T-helper 1 cell (primary cell): ENCODE measurements at places on chromosomes 6 and 20.

DNA sequence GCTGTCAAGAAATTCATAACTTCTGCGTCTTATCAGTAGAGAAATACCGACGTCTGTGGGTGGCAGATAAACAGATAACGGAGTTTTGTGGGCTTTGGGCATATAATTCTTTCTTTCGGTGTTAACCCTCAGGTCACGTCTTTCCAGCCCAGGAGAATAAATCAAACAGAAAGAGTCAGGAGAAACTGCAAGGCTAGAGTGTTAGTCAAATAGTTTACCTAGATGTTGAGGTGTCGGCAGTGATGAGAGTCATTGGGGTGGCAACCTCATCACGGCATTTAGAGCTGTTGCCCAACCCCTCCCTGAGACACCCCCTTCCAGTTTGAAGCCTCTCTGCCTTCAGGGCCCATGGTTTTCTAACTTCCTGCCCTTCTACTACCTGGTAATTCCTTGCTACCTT, 49.5 kb downstream of the ADTRP start:
- DNase-seq, result no peak

DNA sequence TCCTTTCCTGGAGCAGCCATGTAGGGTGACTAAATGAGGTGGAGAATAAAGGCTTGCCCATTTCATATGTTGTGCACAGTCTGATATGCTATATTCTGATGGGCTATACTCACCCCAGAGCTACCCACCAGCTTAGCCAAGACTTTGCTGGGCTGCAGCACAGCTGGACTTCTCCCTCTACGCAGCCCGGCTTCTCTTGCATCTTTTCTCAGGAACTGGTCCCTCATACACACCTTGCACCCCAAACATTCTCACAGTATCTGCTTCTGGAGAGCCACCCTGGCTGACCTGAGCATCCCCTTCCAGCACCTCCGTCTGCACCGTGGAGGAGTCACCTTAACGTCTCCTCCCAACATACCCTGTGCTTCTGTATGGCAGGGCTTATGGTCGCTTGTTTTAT, 150.8 kb upstream of the PMEPA1 start:
- no peak for DNase-seq

DNA sequence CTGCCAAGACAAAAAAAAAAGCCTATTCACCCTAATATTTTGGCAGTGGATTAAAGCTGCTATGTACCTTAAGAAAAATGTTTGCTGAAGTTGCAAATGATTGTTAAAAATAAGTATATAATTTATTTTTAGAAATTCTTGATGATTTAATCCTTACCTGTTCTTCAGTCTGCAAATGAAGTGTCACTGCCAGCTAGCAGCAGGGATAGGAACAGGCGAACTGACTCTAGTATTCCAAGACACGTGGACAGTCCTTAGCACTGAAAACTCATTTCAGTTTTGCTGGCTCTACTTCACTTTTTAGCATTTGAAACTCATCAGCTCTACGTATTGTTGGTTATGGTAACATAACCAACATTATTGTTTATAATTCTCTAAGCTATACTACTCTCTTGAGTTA, 204.4 kb upstream of the ID4 start:
- DNase-seq, result no peak

DNA sequence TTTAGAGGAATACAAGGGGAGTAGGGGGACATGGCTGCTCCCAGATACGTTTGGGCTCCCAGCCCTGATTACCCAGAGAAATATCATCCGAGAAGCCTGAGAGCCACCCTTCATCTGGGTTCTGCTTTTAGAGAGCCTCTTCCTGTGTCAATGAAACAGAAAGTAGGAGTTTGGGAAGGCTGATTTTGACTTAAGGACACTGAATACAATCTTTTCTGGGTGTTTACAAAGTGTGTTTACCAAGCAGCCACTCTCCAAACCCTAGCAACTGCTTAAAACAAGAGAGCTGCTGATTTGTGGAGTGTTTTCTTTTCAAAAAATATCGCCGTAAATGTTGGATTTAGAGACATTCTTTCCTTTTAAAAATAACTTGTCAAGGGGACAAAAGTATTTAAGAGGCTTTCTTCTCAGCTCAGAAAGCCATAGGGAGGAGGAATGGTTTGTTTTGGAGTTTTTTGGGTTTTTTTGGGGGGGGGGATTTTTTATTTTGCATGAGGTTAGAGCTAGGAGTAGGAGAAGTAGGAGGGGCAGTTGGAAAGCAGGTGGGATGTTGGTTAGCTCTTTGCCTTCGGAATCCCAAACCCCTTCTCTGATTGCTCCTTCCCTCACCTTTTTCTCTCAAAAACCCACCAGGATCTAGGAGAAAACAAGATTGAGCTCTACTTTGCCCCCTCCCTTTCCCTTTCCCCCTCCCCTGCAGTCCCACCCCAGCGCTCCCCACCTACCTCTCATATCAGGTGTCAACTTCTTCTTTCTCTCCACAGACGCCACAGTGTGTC, 12.4 kb downstream of the MAFB start:
- DNase-seq, result no peak

- DNase-seq, result no peak
Observed at GRCh38 chr6:43658161-43658560, 13.3 kb downstream of the RSPH9 start.

- no peak for DNase-seq
Observed at GRCh38 chr20:50271612-50272011, 81.0 kb downstream of the CEBPB start.

- DNase-seq, result no peak
Observed at GRCh38 chr20:59743767-59744485, 139.6 kb downstream of the PHACTR3 start.

GRCh38 chr6:30097902-30098768, 14.8 kb downstream of the TRIM31 start:
- no peak for DNase-seq

- no peak for DNase-seq
Observed at GRCh38 chr20:8800089-8800488, 268.8 kb upstream of the PLCB4 start.

GRCh38 chr20:63648895-63649589, 4.2 kb downstream of the STMN3 start:
- no peak for DNase-seq
